ENCODE measurements at places on chromosomes 3 and 15.

- DNase-seq, result no peak
These were observed 19.9 kb downstream of the ALDH1L1 start for GRCh38 chr3:126160243-126161210.

DNA sequence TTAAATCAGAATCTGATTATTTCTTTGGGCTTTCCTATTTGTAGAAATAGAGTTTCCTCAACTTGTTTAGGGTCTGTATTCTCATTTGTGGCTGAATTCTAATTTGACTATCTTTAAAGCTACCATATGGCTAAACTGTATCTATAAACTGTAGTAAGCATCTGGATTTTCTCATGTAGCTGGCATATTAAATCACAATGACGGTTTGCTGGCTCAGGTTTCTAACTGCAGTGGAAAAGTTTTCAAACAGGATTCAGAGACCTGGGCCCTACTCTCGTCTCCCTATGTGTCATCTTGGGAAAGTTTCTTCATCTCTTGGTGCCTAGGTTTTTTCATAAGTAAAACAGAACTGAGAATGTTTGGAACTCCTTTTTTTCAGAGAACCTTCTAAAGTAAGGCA is 68.3 kb downstream of the GALK2 start:
- no peak for DNase-seq

GRCh38 chr3:197337656-197338055 is 39.2 kb upstream of the DLG1 start:
- no peak for DNase-seq

DNA sequence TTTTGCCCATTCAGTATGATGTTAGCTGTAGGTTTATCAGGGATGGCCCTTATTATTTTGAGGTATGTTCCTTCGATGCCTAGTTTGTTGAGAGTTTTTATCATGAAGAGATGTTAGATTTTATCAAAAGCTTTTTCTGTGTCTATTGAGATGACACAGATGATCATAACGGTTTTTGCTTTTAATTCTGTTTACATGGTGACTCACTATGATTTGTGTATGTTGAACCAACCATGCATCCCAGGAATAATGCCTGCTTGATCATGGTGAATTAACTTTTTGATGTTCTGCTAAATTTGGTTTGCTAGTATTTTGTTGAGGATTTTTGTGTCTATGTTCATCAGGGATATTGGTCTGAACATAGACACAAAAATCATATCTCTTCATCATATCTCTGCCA is 8.3 kb downstream of the GPR156 start:
- no peak for DNase-seq

- no peak for DNase-seq
These were observed 5.5 kb upstream of the KY start for GRCh38 chr3:134656211-134656800.

- DNase-seq, result no peak
These were observed 96.1 kb downstream of the OPA1 start for GRCh38 chr3:193688834-193689714.
